ENCODE measurements at places on chromosomes 12 and 14.

- DNase-seq, result no peak
Observed at GRCh38 chr14:55519473-55520080, 60.4 kb upstream of the KTN1 start.

- DNase-seq, result no peak
Observed at GRCh38 chr12:68620519-68621471, 10.1 kb downstream of the RAP1B start.

- DNase-seq, result no peak
Observed at GRCh38 chr14:67673451-67673850, 981 bp downstream of the VTI1B start.

DNA sequence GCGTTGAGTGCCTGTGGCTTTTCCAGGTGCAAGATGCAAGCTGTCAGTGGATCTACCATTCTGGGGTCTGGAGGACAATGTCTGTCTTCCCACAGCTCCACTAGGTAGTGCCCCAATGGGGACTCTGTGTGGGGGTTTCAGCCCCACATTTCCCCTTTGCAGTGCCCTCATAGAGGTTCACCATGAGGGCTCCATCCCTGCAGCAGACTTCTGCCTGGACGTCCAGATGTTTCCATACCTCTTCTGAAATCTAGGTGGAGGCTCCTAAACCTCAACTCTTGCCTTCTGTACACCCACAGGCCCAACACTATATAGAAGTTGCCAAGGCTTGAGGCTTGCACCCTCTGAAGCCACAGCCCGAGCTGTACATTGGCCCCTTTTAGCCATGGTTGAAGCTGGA is 52.9 kb downstream of the PRKCH start:
- DNase-seq, result no peak

GRCh38 chr12:65532764-65533163 is 254.3 kb downstream of the MSRB3 start:
- peak; percentile 26 for DNase-seq

- no peak for DNase-seq
Observed at GRCh38 chr14:78697341-78697740, 527.2 kb downstream of the NRXN3 start.

GRCh38 chr12:6262623-6263022 is 47.9 kb upstream of the PLEKHG6 start:
- no peak for DNase-seq
